ENCODE measurements at places on chromosomes 3 and 15.

- no peak for DNase-seq
Measured at GRCh38 chr15:75182187-75183131, 19.2 kb upstream of the C15orf39 start.

DNA sequence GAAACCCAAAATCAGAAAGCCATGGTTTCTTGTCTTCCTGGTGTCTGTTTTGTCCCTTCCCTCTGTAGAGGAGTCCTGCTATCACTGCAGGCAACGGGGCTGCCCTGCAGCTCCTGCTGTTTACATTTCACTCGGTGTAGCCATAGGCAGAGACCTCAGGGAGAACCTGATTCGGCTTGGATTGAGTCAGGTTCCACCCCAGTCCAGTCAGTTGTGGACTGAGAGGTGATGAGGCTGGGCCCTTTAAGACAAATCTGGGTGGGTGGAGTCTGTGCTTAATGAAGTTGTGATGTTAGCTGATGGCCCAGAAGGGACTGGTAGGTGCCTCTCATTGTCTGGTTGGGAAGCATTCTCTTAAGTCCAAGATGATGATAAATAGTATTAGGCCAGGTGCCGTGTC lies 35.7 kb downstream of the FLNB start:
- no peak for DNase-seq

- no peak for DNase-seq
Measured at GRCh38 chr3:172115059-172115458, 75.7 kb downstream of the FNDC3B start.

- DNase-seq: no peak
Measured at GRCh38 chr3:150059729-150060128, 89.0 kb upstream of the PFN2 start.

DNA sequence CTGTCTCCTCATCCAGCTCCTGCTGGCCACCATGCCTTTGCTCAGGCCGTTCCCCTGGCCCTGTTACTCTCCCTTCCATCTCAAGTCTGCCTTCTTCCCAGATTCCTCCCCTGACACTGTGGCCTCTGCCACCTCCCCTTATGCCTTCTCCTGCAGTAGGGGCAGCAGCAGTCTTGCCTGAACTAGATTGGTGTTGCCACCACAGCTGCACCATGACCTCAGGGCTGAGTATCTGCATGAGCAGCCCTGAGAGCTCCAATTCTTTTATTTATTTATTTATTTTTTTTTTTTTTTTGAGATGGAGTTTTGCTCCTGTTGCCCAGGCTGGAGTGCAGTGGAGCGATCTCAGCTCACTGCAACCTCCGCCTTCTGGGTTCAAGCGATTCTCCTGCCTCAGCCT lies 13.8 kb upstream of the CAMP start:
- no peak for DNase-seq

- no peak for DNase-seq
Measured at GRCh38 chr15:91113030-91113429, 13.0 kb downstream of the SV2B start.

DNA sequence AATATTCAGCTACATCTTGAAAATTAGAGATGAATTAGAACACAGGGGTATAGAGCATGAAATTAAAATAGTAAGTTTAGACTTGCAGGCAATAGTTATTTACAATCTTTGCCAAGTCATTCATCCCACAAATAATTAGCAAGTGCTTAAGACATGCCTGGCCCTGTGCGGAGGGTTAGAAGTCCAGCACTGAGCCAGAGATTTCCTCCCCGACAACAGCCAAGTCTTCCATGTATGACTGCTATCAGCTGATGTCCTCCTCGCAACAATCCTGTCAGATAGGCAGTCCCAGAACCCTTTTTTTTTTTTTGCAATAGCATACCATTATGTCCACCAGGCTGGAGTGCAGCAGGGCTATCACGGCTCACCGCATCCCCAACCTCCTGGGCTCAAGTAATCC lies 14.6 kb downstream of the SIN3A start:
- DNase-seq: no peak

DNA sequence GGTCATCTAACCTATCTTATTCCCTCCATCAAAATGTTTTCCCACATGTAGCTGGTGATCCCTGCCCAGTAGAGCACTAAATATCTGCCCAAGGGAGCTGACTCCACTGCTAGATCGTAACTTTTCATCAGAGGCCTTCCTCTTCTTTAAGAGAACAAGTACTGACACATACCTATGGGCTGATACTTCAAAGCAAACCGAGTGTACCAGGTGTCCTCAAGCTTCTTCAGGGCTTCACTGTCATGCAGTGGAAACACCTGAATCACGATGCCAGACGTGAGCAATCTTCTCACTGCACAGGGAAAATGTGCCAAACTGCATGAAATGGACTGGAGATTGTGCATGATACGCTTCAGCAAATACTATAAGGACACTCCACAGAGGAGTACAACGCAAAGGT lies 41.6 kb downstream of the ANO10 start:
- DNase-seq: no peak

DNA sequence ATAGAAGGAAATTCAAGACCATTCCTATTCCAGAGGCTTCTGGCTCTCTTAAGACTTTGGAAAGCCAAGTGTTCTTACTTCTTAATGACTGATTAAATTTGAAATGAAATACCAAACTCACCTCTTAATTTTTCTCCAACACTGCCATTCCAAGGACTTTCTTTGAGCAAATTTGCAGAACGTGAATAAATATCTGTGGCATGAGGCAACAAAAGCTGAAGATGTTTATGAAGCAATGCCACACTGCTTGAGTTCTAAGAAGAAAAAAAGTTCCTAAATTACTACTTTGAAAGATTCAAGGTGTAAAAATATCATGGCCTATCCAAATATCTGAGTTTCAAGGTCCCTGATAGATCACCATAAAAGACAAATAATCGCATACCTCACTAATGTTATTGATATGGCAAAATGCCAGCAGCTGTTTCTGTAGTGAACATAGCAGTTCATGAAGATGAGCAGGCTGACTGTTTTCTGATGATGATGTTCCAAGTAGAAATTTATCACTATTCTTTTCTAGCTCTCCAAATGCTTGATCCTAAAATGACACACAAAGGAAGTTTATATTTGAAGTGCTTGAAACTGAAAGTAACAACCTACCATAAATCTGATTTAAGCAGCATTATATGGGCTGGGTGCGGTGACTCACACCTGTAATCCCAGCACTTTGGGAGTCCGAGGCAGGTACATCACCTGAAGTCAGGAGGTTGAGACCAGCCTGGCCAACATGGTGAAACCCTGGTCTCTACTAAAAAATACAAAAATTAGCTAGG lies 104.4 kb downstream of the HERC1 start:
- DNase-seq: no peak

GRCh38 chr3:52399131-52399530 lies 45.8 kb downstream of the SEMA3G start:
- DNase-seq: no peak

DNA sequence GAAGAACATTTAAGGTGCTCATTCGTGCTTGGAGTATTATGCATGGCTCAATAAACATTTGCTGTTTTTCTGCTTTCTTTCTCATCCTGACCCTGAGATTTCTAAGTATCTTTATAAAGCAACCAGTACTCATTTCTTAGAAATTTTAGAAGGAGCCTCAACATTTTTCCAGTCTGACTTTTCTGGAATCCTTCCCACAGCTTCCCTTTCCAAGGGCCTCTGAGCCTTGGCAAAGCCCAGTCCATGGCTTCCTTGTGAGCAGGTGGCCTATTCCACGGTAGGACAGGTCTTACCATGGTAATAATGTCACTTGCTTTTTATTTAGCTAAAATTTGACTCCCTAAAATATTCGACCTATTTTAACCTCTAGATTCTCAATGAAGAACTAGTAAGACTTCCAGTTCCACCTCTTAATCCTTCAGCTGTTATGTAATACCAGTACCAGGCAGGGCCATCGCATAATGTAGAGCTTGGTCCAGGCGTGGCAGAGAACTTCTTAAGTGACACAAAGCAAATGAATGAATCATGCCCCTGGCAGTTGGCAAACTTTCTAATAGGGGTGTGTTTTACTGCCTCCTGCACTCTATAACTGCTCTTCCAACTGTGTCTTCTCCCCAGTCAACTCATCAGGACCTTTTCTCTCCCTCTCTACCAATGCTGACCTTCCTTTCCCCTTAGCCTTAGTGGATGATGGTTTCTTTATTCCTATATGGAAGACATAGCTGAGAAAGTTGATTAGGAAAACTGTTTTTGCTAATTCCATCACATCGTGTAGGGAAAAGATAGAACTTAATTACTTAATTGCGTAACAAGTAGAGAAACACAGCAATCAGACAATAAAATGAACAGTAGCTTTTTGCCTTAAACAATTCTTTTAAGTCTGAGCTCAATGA lies 894 bp upstream of the TM4SF4 start:
- peak; percentile 53 for DNase-seq

- DNase-seq: no peak
Measured at GRCh38 chr3:178421069-178421468, 115.2 kb upstream of the KCNMB2 start.

DNA sequence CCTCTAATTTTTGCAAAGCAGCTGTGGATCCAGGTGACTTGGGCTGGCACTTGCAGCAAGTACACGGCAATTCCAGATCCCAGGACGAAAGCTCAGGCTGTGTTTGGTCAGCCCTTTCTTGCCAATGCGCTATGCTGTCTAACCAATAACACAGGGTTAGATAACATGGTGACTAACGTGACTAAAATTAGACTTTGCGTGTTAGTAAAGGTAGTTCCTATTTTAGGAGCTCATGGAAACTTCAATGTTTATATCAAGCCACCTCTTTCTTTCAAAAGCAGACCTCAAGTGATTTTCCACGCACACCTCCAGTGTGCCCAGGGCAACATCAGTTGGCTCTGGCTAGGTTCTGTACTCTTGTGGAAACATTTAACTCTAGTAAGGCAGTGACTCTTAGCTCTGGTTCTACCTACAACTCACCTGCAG lies 32.5 kb downstream of the CDCP1 start:
- DNase-seq: no peak
